Activated T-helper 17 cell treated with anti-CD3 and anti-CD28 coated beads, Interleukin-2, amount 50 U/mL, for 72 hours (primary cell): ENCODE measurements at places on chromosomes 2 and 18. TPM values are rescaled to one million over a fixed set of nuclear protein-coding genes. Genes with fewer than 3 reads are reported as not detected.

DUSP2 gene
- total RNA-seq: 379 TPM

HOXD1 gene
- total RNA-seq: not detected

INHA gene
- not detected for total RNA-seq

TRIM43 gene
- total RNA-seq: not detected

SERPINB10 gene
- total RNA-seq: not detected

STK39 gene
- 27.9 TPM for total RNA-seq

USP37 gene
- 37.3 TPM for total RNA-seq

DSC1 gene
- total RNA-seq: not detected

AQP12A gene
- total RNA-seq: not detected
